CD4-positive, alpha-beta T cell treated with Interleukin-15 for 1 hour (primary cell): ENCODE measurements at places on chromosomes 3 and 15.

DNA sequence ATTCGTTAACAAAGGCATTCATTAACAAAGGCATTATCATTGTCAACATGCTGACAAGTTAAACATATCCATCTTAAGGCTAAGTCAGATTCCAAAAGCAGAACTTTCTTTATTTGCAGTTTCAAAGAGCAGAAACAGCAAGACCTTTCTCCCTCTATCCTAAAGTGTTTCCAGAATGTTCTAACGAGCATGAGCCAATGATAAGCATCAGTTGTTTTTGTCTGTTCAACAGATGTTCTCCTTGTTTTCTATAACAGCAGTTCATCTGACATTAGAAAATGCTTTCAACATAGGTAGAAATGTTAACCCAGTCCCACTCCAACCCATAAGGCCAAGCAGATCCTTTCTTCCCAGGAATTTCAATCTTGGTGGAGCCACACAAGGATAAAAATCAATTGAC, 77.6 kb upstream of the POMGNT2 start:
- no peak for DNase-seq

GRCh38 chr3:170660139-170660538, 74.3 kb upstream of the SLC7A14 start:
- DNase-seq: no peak

GRCh38 chr15:40092256-40092978, 16.3 kb downstream of the BMF start:
- no peak for DNase-seq

- DNase-seq: no peak
Measured at GRCh38 chr15:65655026-65655425, 33.3 kb downstream of the SLC24A1 start.

- DNase-seq: no peak
Measured at GRCh38 chr15:65833501-65834205, 35.6 kb upstream of the RAB11A start.

- no peak for DNase-seq
Measured at GRCh38 chr3:1406250-1406649, 313.4 kb downstream of the CNTN6 start.

DNA sequence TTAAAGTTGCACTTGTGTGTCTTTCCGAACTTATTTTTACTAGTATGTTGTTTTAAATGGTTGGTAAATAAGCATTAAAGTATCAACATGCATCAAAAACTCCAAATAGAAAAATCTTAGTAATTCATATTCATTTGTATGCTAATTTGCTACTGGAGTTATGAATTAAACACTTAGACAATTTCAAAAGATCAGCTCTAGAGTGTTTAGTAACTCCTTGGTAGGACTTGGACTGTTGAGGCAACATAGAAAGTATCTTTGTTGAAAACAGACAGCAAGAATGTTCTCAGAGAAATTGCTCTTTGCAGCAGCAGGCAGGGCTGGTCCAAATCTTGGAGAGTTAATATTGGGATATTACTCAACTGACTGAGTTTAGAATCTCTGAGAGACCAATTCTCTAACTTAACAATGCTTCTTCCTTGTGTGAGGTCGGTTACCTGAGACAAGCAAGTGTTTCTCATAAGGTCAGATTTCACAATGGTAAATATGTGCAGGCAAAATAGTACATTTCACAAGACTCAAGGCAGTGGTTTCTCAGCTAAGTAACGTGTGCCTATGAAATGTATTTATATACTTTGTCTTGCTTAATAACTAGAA, 147.8 kb upstream of the IL12A start:
- DNase-seq: no peak

GRCh38 chr3:182726258-182727142, 66.8 kb upstream of the ATP11B start:
- DNase-seq: no peak

- no peak for DNase-seq
Measured at GRCh38 chr15:31435912-31436628, 109.4 kb downstream of the KLF13 start.
